ENCODE measurements at places on chromosomes 6 and 20.

DNA sequence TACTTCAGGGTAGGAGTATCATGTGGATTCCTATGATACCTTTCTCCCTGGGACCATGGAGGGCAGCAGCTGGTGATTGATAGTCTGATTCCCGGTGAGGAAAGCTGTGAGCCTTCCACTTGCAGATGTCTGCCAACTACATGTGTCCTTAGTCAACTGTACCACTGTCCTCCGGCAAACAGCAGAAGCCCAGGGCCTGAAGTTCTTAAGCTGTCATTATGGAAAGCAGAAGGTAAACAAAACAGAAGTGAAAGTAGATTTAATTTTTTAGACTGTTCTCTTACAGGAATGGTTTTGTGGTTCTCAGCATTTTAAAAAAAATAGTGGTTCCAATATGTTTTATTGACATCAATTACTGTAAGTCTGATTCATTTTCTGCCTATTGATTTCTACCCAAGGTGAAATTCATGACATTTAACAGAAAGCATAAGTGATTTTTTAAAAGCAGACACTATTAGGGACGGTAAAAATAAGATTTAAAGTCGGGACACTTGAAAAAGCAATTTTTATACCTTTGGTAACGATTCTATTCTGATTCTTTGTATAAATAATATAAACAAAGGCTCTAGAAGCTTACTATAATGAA is 36.6 kb downstream of the PTPN1 start:
- no peak for DNase-seq

DNA sequence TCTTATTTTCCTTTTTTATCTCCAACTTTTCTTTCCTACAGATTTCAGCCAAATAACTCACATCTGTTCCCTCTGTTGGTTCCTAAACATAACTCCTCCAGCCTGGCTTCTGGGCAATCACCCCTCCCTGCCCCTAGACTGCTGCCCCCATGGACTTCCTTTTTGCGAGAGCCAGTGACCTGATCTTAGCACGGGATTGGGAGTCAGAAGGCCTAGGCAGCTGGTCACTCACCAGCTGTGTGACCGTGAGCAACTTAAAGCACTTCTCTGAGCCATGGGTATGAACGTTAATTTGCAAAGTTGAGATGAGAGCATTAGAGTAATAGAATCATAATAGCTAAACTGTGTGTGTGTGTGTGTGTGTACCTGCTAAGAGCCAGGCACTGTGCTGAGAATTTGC is 4.5 kb upstream of the MMP9 start:
- DNase-seq = peak; percentile 20

GRCh38 chr6:169498916-169499513 is 202.8 kb downstream of the WDR27 start:
- DNase-seq = no peak

DNA sequence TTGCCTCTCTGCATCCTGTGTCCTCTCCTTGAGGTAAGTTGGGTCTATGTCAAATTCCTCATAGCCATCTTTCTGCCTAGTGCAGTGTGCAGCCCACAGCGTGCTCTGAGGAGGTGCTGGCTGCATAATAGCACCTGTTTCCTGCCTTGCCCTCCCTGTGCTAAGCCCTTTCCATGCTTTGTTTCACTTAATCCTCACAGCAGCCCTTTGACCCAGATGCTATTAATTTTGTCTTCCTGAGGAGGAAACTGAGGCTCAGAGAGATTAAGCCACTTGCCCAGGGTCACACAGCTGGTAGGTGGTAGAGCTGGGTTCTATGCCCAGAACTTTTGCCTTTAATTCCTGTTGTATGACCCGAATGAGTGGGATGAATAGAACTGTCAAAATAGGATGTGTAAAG is 13.5 kb downstream of the FAM83D start:
- no peak for DNase-seq

GRCh38 chr6:4103929-4104328 is 25.0 kb upstream of the FAM217A start:
- DNase-seq = no peak

- DNase-seq = no peak
Observed at GRCh38 chr6:98847779-98848538, 13.6 kb downstream of the POU3F2 start.

DNA sequence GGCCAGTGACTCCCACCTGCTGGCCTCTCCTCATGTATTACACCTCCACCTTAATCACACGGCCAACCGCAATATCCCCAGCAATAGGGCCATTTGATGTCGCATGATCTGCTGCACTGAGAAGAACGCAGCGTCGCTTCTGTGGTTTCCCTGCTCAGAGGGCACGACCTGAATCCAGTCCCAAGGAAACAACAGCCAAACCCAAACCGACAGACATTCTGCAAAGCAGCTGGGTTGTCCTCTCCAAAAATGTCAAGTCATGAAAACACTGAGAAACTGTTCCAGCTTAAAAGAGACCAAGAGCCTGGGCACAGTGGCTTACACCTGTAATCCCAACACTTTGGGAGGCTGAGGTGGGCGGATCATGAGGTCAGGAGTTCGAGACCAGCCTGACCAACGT is 7.5 kb upstream of the BPI start:
- DNase-seq = no peak

GRCh38 chr6:39206250-39206721 is 23.0 kb downstream of the KCNK5 start:
- DNase-seq = no peak

DNA sequence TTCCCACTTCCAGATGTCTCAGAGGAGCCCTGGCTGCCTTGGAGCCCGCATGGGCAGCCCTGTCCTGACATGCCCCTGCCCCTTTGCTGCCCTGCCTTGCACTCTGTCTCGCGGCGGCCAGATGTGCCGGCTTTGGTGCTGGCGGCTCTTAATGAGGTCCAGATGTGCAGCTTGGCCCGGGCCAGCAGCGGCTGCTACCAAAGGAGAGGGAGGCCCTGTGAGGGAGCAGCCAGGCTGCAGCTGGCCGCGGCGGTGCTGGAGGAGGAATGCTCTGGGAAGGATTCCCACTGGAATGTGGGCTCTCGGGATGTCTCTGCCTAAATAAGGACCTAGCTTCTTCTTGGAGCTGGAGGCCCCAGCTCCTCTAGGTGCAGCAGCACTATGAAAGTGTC is 72.4 kb downstream of the FGD2 start:
- DNase-seq = peak; percentile 86

DNA sequence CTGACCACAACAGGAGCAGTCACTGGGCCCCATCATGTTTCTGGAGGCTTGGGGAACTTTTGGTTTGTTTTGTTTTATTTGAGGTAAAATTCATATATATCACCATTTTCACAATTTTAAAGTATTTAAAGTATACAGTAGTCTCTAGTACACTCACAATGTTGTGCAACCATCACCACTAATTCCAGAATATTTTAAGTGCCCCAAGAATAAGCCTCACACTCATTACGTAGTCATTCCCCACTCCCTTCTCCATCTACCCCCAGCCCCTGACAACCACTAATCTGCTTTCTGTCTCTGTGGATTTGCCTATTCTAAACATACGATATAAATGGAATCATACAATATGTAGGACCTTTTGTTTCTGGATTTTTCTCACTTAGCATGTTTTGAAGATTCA is 29.0 kb downstream of the RTN4IP1 start:
- no peak for DNase-seq

DNA sequence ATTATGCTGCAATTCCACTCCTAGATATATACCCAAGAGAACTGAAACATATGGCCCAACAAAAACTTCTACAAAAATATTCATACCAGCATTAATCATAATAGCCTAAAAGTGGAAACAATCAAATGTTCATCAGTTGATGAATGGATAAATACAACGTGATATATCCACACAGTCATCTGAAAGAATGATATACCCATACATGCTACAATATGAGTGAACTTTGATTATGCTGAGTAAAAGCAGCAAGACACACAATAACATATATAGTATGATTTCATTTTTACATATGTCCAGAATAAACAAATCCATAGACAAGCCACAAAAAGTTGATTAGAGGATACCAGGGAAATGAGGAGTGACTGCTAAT is 30.7 kb downstream of the CDK19 start:
- DNase-seq = no peak

- no peak for DNase-seq
Observed at GRCh38 chr6:135183532-135184440, 2.7 kb downstream of the MYB start.

DNA sequence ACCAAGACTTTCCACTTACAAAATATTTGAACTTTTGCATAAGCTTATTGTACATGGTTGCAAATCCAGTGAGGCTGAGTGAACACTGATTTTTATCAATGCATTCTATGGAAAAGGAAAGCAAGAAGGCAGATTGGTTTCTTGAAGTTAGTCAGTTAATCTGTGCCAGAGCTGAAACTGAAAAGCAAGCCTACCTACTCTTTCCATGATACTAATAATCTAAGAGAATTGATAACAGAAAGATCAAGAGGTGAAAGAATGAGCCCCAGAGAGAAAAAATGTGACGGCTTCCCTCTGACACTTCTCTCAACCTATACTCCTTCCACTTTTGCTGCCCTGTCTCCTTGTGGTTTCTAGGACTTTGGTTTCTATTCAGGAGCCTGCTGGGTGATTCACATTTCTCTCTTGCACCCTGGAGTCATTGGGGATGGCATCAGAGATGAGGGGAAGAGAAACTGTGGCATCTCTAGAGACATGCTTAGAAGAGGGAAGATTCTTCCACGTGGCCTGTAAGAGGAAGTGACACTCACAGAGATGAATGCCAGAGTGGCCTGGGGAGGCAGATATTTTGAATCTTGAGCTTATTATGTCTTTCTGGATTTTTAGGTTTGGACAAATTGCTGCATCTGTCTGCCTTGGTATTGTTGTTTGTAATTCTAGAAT is 158.6 kb upstream of the RIMS1 start:
- no peak for DNase-seq

DNA sequence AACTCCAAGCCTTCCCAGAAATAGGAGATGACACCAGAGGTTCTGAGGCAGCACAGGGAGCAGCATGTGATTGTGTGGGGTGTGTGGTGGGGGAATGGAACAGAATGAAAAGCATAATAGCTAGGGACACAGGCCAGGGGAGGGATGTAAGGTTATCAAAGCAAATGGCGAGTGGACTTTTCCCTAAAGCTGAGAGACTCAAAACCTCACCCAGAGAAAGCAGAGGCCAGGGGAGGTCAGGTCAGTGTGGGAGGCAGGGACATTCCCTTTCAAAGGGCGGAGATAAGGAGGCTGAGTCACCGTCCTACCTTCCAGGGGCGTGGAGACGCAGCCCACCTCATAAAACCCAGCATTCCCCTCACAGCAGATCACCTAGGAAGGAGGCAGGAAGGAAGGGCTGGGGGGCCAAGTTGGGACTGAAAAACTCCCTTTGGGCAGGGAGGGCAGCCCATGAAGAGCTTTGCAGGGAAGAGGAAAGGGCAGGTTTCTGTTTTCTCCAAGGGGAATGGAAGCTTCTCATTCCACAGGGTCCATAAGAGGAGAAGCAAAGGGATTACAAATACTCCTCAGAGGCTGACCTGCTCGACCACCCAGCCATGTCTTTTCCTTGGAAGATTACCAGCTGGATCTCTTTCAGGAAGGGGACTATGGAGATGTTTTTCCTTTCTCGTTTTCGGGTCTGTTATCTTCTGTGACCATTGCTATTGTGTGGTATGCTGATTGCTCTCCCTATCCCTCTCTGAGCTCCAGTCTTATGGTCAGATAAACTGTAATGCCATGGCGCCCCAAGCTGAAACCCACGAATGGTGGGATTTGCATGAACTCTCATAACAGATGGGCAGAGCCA is 9.6 kb upstream of the LY6G5C start:
- DNase-seq = no peak

DNA sequence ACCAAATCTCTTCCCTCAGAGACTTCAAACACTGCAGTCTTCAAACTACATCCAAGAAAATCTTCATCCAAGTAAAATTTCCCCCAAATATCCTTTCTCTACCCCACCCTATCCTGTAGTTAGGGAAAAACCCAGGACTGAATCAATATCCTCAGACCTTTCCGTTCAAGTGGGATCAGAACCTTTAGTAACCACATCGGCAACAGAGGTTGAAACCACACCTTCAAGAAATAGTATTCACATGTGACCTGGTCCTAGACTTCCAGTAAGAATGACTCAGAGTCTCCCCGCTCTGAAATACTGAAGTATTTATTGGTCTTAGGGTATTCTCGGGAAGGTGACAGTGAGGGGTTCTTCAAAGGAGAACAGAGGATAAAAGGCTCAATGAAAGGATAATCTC is 8.7 kb downstream of the HLA-DPA1 start:
- no peak for DNase-seq

- peak; percentile 36 for DNase-seq
Observed at GRCh38 chr20:63101781-63102720, 95.3 kb upstream of the BHLHE23 start.

DNA sequence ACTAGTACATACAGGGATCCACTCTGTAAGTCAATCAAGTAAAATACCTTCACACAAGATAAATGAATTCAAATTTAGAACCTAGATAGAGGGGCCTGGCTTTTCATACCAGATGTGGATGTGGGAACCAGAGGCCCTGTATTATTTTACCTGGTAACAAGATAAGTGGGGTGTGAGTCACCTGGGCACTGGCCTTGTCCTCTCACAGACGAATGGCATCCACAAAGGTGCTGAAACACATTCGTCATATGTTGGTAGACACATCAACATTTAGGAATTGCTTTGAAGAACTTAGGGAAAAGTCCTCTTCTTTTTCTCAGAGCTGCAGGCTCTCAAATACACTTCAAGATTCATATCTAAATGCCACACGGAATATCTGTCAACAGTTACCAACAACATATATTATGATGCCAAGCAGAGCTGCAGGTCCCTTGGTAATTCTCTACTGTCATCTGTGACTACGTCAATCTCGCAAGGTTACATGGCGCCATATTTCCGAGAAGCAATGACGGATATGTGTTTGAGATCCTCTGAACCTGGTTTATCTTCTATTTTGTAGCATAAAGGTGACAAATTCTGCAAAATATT is 618.6 kb downstream of the EPM2A start:
- DNase-seq = no peak

DNA sequence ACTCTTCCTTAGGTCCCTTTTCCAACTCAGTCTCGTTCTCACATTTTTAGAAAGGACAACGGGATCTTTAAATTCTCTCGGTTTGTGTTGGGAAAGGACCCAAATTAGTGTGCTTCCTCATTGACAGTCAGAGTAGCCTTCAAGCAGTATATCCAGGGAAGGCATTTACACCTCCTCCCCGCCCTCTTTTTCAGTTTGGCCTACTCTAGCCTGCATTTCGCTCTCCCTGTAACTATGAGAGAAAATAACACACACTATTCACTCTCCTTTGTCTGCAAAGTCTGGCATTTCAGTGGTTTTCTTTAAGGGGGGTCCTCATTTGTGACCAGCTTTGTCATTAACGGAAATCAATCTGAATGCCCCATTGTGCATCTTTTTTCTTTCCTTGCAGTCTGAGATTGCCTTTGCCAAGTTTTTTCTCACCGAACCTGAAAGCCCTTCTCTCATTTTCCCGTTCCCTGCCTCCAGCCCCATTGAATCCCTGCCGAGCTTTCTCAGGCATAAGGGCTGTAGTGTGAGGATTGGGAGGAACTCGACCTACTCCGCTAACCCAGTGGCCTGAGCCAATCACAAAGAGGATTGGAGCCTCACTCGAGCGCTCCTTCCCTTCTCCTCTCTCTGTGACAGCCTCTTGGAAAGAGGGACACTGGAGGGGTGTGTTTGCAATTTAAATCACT is 393 bp upstream of the FABP7 start:
- no peak for DNase-seq

- DNase-seq = no peak
Observed at GRCh38 chr20:41200446-41201202, 63.3 kb downstream of the PLCG1 start.

- no peak for DNase-seq
Observed at GRCh38 chr6:429515-430121, 38.1 kb downstream of the IRF4 start.

- no peak for DNase-seq
Observed at GRCh38 chr20:34190262-34190661, 51.0 kb upstream of the ASIP start.

- DNase-seq = no peak
Observed at GRCh38 chr6:35585658-35586057, 73.0 kb upstream of the TULP1 start.
